Activated B cell treated with CpG ODN at 0.5 μM for 24 hours (primary cell): ENCODE measurements at places on chromosomes 5 and 9.

DNA sequence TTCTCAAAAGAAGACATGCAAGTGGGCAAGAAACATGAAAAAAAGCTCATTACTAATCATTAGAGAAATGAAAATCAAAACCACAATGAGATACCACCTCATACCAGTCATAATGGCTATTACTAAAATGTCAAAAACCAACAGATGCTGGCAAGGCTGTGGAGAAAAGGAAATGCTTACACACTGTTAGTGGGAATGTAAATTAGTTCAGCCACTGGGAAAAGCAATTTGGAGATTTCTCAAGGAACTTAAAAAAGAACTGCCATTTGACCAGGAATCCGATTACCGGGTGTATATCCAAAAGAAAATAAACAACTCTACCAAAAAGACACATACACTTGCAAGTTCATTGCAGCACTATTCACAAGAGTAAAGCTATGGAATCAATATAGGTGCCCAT, 595.4 kb upstream of the RIOK2 start:
- no peak for DNase-seq
- no peaks in the 10 kb centered on the region for H3K27me3 ChIP-seq
- H3K4me3 ChIP-seq: no peak overlapping the region
- no peaks in the 10 kb centered on the region for H3K36me3 ChIP-seq

- no peak overlapping the region for H3K27ac ChIP-seq
- H3K36me3 ChIP-seq: no peaks in the 10 kb centered on the region
- H3K4me3 ChIP-seq: no peak overlapping the region
- DNase-seq: no peak
- H3K27me3 ChIP-seq: peaks cover 56% of the 10 kb centered on the region
Observed at GRCh38 chr9:117409321-117409720, 5.5 kb downstream of the ASTN2 start.

- H3K4me3 ChIP-seq: no peak overlapping the region
- H3K4me1 ChIP-seq: no peaks in the 10 kb centered on the region
- H3K27me3 ChIP-seq: no peaks in the 10 kb centered on the region
- no peaks in the 10 kb centered on the region for H3K36me3 ChIP-seq
- H3K27ac ChIP-seq: no peak overlapping the region
- no peak for DNase-seq
Observed at GRCh38 chr5:3538886-3539285, 56.7 kb upstream of the IRX1 start.

DNA sequence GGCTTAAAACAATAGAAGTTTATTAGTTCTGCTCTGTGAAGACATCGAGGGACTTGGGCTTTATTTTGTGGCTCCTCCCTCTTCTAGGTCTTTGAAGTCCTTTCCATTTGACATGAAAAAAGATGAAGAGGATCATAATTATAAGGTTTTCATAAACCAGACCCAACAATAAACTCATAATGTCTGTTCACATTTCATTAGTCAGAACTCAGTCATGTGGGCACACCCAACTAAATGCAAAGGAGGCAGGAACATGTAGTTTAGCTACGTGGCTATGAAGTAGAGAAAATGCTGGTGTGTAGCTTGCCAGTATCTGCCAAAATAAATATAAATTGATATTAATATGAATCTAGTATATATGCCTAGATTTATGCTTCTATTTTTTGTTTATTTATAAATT, 393.9 kb upstream of the C9orf72 start:
- DNase-seq: no peak
- H3K27ac ChIP-seq: no peak overlapping the region
- no peaks in the 10 kb centered on the region for H3K27me3 ChIP-seq
- no peaks in the 10 kb centered on the region for H3K4me1 ChIP-seq
- H3K36me3 ChIP-seq: no peaks in the 10 kb centered on the region

DNA sequence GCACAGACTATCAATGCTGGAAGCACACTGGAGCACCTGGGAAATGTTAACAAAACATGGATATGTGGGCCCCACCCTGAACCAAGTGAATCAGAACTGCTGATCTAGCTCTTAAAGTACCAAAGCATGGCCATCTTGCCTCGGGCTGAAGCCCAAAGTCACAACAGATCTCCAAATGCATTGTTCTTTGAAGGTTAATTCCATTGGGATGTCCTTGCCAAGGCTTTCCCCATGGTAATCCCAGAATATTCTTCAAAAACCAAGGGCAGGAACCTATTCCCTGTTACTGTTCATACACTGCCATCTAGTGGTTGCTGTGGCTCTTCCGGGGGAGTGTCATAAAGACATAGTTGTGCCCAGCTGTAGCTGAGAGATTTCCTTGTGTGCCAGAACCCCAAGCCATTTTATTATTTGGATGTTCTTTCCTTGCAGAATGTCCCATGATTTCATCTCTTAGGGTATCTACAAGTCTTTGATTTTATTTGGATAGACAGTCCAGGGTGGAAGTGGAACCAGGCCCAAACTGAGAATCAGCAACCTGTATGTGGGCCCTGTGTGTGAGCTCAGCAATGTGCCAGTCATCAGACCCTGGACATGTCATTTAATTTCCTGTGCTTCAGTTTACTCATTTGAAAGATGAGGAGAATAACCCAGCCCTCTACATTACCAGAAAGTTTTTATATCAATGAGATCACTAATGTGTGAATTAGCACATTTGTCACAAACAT, 290.0 kb downstream of the ACTL7B start:
- H3K36me3 ChIP-seq: no peaks in the 10 kb centered on the region
- DNase-seq: no peak
- H3K4me1 ChIP-seq: no peaks in the 10 kb centered on the region
- peaks cover 6% of the 10 kb centered on the region for H3K27me3 ChIP-seq

GRCh38 chr5:126682856-126683255, 82.1 kb downstream of the PHAX start:
- no peak overlapping the region for H3K27ac ChIP-seq
- H3K4me3 ChIP-seq: no peak overlapping the region
- H3K4me1 ChIP-seq: peaks cover 13% of the 10 kb centered on the region
- H3K27me3 ChIP-seq: peaks cover 2% of the 10 kb centered on the region

DNA sequence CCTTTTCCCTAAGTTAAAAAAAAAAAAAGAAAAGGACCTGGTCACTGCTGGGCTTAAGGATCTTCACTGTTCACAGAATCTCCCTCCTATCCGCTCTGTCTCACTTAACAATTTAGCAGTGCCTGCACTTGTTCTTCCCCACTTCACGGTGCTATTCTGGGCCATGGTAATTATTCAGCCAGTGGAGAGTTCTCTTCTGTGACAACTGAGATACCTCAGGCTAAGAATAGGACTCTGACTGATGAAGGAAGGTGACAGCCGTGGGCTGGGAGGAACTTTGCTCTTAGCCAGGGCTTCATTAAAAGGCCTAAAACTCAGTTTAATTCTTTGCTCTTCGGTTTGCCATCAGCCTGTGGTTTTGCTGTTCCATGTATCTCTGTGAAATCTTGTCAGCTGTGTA, 51.9 kb upstream of the ENTREP1 start:
- no peak for DNase-seq
- H3K27ac ChIP-seq: no peak overlapping the region
- no peaks in the 10 kb centered on the region for H3K36me3 ChIP-seq
- H3K4me1 ChIP-seq: no peaks in the 10 kb centered on the region
- no peaks in the 10 kb centered on the region for H3K27me3 ChIP-seq
- no peak overlapping the region for H3K4me3 ChIP-seq

GRCh38 chr9:17291766-17292165, 156.9 kb downstream of the CNTLN start:
- no peaks in the 10 kb centered on the region for H3K36me3 ChIP-seq
- H3K27ac ChIP-seq: no peak overlapping the region
- H3K27me3 ChIP-seq: no peaks in the 10 kb centered on the region
- no peaks in the 10 kb centered on the region for H3K4me1 ChIP-seq
- DNase-seq: no peak

DNA sequence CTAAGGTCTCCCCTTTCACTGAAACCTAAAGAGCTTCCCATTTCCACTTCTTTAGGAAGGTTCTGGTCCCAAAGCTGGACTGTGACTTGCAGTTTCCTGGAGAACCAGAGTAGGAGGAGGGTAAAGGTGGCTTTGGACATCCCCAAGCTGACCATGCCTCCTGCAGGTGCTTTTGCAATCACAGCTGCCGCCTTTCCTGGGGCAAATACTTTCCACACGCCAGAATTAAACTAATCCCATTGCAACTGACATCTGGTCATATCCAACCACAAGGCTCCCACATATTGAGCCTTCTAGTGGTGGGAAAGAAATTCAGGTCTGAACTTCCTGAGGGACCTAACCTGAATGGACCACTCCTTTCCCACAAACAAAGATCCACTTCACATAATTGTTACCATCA, 92.7 kb downstream of the NRG2 start:
- peaks cover 25% of the 10 kb centered on the region for H3K27me3 ChIP-seq
- DNase-seq: no peak
- no peak overlapping the region for H3K27ac ChIP-seq
- no peaks in the 10 kb centered on the region for H3K36me3 ChIP-seq

GRCh38 chr5:144028636-144029035, 141.8 kb downstream of the YIPF5 start:
- H3K4me1 ChIP-seq: no peaks in the 10 kb centered on the region
- H3K36me3 ChIP-seq: no peaks in the 10 kb centered on the region
- H3K27me3 ChIP-seq: peaks cover 7% of the 10 kb centered on the region
- DNase-seq: no peak

DNA sequence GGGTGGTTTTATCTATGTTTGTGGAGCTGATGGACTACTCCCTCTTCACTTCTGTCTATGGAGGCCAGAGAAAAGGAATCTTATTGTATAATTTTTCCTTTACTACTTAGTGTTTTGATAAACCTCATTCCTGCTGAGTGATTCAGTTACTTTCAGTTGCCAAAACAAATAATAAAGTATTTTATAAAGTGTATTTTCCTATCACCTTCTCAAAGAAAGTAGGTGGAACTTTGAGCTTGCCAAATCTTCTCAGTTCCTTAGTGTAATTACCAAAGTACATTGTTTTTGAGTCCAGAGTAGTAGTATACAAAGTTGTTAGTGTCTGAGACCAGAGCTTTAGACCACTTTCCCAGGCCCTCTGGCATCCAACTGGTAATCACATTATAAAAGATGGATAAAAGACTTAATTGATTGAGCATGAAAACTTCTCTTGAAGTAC, 13.5 kb downstream of the RABGAP1 start:
- peaks cover 27% of the 10 kb centered on the region for H3K4me1 ChIP-seq
- H3K27ac ChIP-seq: no peak overlapping the region
- H3K27me3 ChIP-seq: no peaks in the 10 kb centered on the region
- no peak for DNase-seq
- no peak overlapping the region for H3K4me3 ChIP-seq

GRCh38 chr5:4942831-4943178, 197.3 kb upstream of the ADAMTS16 start:
- no peak overlapping the region for H3K27ac ChIP-seq
- no peak for DNase-seq
- H3K4me3 ChIP-seq: no peak overlapping the region
- H3K36me3 ChIP-seq: no peaks in the 10 kb centered on the region
- no peaks in the 10 kb centered on the region for H3K27me3 ChIP-seq

DNA sequence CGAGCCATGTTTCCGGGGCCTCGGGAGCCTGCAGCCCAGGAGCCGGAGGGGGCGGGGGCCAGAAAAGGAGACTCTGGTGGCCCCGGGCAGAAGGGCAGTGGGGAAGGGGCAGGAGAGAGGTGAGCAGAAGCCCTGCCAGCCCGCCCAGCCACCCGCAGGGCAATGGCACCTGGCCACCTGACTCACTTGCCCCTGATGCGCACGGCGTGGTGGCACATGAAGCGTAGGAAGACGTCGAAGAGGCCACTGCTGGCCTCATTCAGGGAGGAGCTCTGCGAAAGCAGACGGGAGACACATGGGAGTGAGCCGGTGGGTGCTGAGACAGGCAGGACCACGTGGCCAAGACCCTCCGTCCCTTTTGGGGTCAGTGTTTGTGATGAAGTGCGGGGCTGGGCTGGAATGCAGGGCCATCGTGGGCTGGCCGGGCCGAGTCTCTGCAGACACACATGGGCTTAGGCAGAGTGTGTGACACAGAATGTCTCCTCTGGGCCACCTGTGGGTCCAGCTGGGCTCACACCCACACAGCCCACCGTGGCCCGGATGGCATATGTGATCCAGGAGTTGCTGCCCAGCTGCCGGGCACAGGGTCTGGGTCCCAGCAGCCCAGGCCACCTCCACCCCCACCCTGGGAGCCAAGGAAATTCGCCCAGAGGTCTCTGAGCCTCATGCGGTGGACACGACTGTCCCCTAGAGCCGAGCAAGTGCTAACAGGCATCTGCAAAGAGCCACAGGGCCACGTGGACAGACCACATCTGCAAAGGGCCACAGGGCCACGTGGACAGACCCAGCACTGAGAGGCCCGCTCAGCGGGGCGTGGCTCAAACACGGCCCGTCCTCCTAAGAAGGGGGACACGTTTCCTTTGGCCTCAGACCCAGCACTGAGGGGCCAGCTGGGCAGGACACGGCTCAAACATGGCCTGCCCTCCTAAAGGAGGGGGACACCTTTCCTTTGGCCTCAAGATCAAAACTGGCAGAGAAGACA, 23.6 kb downstream of the TERT start:
- DNase-seq: no peak
- no peaks in the 10 kb centered on the region for H3K36me3 ChIP-seq
- no peaks in the 10 kb centered on the region for H3K27me3 ChIP-seq
- H3K4me3 ChIP-seq: no peak overlapping the region
- H3K4me1 ChIP-seq: no peaks in the 10 kb centered on the region
- no peak overlapping the region for H3K27ac ChIP-seq

DNA sequence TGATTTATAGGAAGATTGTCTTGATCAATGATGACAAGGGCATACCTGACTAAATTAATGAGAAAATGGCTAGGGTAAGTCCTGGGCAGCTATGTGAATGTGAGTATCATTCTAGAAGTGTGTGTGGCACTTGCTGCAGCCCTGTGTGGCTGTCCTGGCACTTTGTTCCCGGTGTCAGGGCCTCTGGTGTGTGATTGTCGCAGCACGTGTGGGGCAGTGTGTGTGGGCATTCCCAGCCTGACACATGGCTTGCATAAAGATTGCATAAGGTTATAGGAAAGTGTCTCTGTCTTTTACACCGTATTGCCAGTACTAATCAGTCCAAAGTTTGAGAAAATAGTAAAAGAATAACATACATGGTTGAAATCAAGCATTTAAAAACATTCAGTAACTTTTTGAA, 74.4 kb downstream of the TRIO start:
- H3K27me3 ChIP-seq: no peaks in the 10 kb centered on the region
- H3K4me3 ChIP-seq: peak overlapping the region; percentile 38
- peaks cover 4% of the 10 kb centered on the region for H3K36me3 ChIP-seq
- H3K27ac ChIP-seq: peak overlapping the region; percentile 68
- DNase-seq: no peak

DNA sequence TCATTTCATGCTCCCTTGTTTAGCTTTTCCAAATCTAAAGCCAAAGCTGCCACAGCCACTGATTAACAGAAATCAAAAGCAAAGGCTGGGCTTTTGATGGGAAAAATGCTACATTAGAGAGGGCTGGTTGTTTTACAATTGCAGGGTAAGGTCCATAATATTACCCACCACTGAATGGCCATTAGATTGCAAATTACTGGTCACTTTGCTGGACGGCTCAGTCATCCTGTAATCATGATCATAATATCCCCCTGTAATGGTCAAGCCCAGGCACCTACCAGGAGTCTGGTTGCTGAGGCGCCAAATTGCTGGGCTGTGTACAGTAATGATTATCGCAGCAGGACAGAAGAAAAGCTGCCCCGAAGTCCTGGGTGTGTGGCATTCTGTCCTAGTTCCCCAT, 286.5 kb downstream of the ZSWIM6 start:
- no peak overlapping the region for H3K4me3 ChIP-seq
- H3K4me1 ChIP-seq: peaks cover 19% of the 10 kb centered on the region
- no peak overlapping the region for H3K27ac ChIP-seq
- peaks cover 11% of the 10 kb centered on the region for H3K27me3 ChIP-seq
- no peak for DNase-seq
- no peaks in the 10 kb centered on the region for H3K36me3 ChIP-seq
